ENCODE measurements at places on chromosomes 13 and 19.

GRCh38 chr13:102617697-102618350 is 21.0 kb downstream of the TPP2 start:
- no peak for DNase-seq

DNA sequence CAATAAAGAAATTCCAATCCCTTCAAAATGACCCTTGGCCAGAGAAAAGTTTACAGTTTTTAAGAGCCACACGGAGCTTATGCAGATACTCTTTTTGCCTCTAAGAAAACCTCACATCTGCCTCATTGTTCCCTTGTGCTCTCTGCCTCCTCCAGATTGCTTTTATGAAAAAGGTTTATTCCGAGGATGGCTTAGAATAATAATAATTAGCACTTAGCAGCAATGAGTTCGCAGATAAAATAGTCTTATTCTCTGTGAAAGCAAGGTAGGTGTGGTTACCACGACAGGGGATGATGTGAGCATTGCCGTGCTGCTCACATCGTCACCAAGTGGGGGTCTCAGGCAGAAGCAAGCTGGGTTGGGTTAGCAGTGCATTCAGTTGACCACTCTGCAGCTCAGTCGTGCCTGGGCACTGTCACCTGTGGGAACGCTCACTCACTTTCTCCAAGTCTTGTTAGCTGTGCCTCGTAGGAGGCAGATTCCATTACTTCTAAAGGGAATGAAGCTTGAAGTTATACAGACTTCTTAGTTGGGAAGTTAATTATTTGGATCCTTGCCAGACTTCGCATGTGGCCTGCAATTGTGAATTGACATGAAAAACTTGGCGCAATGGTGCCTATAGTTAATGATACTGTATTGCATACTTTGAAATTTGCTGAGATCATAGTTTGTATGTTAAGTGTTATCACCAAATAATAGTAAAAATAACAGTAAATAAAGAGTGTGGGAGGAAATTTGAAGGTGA is 157.2 kb downstream of the MYO16 start:
- no peak for DNase-seq

DNA sequence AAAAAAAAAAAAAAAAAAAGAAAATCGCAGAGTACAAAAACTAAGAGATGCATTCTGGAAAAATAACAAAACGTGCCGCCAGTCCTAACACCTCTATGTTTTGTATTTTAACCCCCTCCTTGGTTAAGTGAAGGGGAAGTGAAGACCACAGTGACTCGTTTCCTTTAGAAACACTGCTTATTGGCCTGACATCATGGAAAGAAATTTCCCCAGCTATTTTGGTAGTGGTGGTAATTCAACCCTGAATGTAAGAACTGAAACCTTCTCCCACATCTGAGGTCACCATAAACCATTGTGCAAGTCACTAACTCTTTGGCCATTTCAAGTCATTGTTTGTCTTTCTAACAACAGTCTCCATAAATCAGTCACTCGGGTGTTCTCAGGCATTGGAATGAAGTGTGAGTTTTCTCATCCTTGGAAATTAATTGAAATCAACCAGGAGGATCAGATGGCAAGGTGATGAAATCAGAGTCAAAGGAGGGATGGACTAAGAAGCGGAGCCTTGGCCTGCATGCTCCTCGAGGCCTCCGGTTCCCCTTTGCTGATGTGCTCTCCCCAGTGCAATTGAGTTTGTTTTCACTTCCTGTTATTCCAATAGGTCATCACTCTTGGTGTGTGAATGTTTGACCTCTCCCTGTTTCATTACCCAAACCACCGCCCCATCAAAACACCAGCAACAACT is 443.9 kb downstream of the FGF9 start:
- DNase-seq, result no peak

GRCh38 chr13:44218501-44219240 is 155.0 kb upstream of the SERP2 start:
- no peak for DNase-seq

- peak; percentile 71 for DNase-seq
Measured at GRCh38 chr13:26051657-26052311, at the start of gene SHISA2. Gene SHISA2 (minus strand): TSS chr13:26052016. CDS start chr13:26050975, 1,041 bp downstream.

- no peak for DNase-seq
Measured at GRCh38 chr19:32294871-32295438, 50.5 kb upstream of the ZNF507 start.

DNA sequence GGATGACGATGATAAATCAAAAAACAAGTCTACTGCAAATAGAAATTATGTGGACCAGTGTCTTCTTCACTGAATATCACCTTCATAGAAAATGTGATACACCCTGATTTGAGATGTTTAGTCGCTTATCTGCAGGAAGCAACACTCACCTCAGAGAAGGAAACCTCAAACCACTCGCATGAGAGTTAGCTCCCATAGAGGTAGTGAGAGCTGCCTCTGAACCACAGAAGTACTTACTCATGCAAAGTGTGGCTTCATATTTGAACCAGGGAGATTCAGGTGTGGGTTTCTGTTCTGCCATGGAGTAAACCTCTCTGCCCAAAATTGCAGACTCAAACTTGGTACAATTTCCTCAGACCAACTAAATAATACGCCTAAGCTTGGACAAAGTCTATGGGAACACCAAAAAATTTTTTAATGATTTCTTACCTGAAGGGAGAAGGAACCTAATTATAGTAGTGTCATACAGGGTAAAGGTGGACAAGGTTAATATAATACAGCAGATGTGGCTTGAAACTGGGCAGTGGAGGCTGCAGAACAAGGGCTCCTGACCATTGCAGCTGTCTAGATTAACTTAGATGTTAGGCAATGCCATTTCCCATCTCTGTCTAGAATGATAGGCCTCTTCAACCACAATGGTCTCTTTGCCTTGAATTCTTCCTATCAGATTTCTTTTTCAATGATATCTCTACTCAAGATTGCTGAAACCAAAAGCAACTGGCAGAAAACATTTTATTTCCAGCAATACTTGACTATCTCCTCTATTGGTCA is 29.6 kb upstream of the RCBTB2 start:
- no peak for DNase-seq

DNA sequence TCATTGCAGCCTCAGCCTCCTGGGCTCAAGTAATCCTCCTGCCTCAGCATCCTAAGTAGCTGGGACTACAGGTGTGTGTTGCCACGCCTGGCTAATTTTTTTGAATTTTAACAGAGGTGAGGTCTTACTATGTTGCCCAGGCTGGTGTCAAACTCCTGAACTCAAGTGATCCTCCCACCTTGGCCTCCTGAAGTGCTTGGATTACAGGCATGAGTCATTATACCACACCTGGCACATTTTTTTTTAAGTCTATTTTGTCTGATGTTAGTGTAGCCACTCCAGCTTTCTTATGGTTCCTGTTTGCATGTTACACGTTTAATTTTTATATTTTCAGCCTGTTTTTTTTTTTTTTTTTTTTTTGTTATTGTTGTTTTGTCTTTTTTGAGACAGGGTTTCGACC is 24.8 kb downstream of the KDM4B start:
- DNase-seq, result no peak

- no peak for DNase-seq
Measured at GRCh38 chr19:46381756-46382345, 31.5 kb downstream of the CCDC8 start.

- no peak for DNase-seq
Measured at GRCh38 chr19:7333198-7334118, 15.3 kb upstream of the ARHGEF18 start.

DNA sequence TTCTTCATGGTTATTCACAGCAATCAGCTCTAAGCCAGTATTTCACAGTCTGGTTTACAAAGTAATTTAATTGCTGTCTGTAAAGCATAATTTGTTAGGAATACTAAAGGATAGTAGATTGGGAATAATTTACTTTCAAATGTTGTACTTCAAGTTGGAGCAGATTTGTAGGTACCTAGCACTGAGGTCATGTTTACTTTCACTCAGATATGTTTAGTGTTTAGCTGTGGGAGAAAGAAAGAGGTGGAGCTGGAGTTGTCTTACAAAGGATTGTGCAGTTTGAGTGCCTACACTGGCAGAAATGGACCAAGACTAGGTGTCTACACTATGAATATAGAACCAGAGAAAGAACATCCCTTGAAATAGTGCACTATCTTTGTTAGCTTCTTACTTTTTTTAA is 464.6 kb downstream of the PCDH9 start:
- DNase-seq, result no peak

GRCh38 chr13:90594681-90595080 is 752.8 kb upstream of the MIR17HG start:
- DNase-seq, result peak; percentile 60

- DNase-seq, result no peak
Measured at GRCh38 chr13:94966422-94966955, 254.1 kb upstream of the SOX21 start.

DNA sequence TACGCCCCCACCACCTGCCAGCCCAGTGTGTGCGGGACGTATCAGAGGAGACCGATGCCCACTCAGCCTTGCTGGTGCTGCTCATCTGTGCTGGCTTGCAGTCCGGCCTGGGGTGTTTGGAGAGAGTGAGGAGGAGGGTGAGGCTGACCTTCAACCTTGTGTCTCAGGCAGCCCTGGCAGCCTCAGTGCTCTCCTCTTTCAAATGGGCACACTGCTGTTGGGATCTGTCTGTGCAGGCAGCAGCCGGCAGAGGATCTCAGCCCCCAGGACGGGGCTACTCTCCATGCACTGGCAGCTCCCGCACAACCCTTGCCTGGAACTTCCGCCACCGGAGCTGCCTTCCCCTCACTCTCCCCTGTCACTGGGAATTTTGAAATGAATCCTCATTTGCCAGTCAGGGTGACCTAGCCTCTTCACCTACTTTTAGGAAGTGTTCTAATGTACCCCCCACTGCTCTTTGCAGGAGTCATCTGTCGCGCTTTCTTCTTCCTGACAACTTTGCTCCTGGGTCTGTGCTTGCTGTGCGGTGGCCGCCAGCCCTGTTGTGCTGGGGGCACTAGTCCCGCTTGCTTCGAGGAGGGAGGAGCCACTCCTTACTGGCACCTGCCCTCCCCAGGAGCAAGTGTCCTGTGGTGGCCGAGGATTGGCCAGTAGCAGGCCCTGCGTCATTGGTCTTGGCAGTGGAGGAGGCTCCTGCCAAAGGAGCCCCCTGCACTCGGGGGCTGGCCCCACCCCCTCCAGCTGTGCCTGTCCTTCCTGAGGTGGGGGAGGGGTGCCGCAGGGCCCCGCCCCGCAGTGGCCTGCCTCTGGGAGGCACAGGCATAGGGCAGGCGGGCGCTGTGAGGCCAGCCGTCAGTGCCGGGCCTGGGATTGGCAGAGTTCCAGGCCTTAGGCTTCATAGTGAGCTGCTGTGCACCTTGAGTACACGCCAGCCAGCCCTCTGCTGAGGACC is 53.4 kb downstream of the TSSK6 start:
- peak; percentile 96 for DNase-seq

DNA sequence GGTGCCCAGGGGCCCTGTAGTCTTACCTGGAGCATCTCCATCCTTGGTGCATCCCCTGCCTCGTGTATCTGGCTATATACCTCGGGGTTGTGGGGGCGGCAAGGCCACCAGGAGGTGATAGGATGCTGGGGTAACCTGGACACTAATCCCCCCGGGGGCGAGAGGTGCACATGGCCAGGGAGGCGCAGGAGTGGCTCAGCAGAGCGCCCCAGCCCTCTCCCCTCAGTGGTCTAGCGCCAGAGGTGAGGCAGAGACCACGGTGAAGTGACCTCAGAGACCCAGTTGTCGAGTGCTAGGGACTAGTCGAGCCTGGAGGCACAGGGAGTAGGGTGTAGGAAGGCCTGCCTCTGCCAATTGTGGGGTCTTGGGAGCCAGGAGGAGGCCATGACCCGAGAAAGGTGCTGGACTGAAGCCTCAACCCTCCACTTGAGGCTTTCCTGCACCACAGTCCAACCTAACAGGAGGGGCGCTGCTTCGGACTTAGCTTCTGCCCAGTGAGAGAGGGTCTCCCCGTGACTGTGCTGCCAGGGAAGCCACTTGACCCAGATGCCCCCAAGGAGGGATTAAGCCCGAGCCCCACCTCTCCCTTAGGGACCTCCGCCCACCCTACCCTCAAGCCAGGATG is at the start of gene LHB:
Gene LHB, minus strand, starts transcription at position 51 of the 625 bp plus-strand sequence. Its CDS starts 10 bp downstream, at position 41.
- no peak for DNase-seq

DNA sequence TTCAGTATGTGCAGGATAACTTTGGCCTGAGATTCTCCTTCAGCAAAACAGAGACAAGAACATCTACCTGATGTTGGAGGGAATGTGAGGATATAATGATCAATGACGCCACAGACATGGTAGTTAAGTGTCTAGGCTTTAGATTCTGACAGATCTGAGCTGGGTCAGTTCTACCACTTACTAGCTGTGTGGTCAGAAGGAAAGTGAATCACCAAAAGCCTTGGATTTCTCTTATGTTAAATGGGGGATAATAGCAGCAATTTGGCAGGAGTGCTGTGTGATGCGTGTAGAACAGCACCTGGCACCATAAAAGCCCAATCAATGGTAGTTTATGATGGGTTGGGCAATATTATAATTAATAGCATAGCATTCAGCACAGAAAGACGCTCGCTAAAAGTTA is 41.7 kb downstream of the RXFP2 start:
- no peak for DNase-seq

DNA sequence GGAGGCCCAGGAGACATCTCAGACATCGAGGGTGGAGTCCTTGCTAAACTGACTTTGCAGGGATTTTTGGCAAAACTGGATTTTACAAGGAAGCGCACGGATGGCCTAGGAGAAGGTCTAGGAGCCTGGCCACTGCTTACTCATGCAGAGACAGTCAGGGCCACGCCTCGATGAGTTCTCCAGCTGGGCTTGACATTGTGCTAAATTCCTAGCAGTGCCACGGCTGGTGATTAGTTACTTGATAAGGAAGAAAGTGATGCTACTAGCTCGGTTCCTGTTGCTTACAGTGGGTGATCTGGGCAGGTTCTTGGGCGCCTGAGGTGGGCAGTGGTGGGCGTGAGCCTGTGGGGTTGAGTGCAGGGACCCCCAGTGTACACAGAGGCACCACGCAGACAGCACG is 143.4 kb downstream of the SOX1 start:
- peak; percentile 94 for DNase-seq

- no peak for DNase-seq
Measured at GRCh38 chr13:95503662-95504061, 48.9 kb upstream of the CLDN10 start.

DNA sequence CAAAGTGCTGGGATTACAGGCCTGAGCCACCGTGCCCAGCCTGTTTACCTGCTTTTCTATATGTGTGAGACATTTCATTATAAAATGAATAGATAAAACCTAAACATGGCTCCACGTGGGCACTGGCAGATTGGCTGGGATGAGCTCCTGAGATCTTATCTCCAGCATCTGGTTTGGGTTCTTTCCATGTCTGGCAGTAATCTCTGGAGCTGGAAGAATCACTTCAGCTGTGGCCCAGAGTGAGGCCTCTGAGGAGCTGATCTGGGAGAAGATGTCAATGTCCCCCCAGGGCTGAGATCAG is 5.5 kb upstream of the SULT2A1 start:
- peak; percentile 87 for DNase-seq

DNA sequence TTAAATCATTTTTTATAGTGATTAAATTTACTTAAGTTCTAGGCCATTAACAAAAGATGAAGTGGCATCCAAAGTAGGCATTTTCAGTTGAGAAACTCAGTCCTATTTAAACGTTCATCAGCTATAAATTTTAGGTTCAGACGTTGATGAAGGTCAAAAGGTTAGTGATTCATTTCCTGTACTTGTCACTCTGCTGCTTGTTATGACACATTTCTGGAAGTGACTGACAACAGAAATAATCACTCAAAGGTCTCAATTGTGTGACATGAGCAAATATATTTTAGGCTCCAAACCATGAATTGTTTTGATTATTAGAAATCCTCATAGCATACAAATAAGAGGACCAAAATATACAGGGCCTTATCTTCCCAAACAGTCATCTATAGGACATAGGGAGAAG is 10.3 kb upstream of the EDNRB start:
- DNase-seq, result no peak
